Renal pelvis (tissue), 12 donors: ENCODE measurements at places on chromosomes 11 and 22. TPM values are rescaled to one million over a fixed set of nuclear protein-coding genes. Genes with fewer than 3 reads are reported as not detected.

Gene SF3A1
- polyA plus RNA-seq, result 144 TPM

Gene RFPL2
- polyA plus RNA-seq, result 1.0 TPM

Gene PRG3
- 0.52 TPM for polyA plus RNA-seq

Gene IGLL5
- not detected for polyA plus RNA-seq

Gene KCNK4
- not detected for polyA plus RNA-seq

Gene BLID
- polyA plus RNA-seq, result not detected

Gene SLC36A4
- 19.6 TPM for polyA plus RNA-seq

Gene MS4A12
- polyA plus RNA-seq, result not detected

Gene OR10S1
- polyA plus RNA-seq, result not detected

Gene SYNGR1
- polyA plus RNA-seq, result 27.4 TPM

Gene HSPB2
- polyA plus RNA-seq, result 2.3 TPM

Gene NLRP10
- not detected for polyA plus RNA-seq

Gene LINC01488
- polyA plus RNA-seq, result not detected

Gene ENTHD1
- polyA plus RNA-seq, result not detected

Gene MUC2
- polyA plus RNA-seq, result 0.17 TPM
